GM10248 (cell line): ENCODE measurements at places on chromosomes 6 and 20.

- no peak for DNase-seq
Observed at GRCh38 chr6:113674075-113674474, 183.1 kb upstream of the MARCKS start.

DNA sequence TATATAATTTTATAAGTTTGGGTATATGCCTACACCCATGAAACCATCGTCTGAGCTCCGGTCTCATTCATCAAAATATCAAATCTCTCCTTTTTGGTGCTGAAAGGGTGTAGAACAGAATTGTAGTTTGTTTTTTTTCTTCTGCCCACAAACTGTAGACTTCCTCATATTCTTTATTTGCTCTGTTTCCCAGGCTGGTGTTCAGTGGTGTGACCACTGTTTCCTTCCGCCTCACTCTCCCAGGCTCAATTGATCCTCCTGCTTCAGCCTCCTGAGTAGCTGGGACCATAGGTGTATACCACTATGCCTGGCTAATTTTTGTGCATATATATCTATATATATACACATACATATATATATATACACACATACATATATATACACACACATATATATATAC lies 139.6 kb upstream of the HCRTR2 start:
- no peak for DNase-seq

GRCh38 chr6:25954756-25955155 lies 7.8 kb upstream of the TRIM38 start:
- no peak for DNase-seq

- DNase-seq = no peak
Observed at GRCh38 chr6:124522335-124522734, 439.9 kb upstream of the RNF217 start.

GRCh38 chr20:23225407-23226060 lies 125.1 kb upstream of the NXT1 start:
- DNase-seq = no peak

DNA sequence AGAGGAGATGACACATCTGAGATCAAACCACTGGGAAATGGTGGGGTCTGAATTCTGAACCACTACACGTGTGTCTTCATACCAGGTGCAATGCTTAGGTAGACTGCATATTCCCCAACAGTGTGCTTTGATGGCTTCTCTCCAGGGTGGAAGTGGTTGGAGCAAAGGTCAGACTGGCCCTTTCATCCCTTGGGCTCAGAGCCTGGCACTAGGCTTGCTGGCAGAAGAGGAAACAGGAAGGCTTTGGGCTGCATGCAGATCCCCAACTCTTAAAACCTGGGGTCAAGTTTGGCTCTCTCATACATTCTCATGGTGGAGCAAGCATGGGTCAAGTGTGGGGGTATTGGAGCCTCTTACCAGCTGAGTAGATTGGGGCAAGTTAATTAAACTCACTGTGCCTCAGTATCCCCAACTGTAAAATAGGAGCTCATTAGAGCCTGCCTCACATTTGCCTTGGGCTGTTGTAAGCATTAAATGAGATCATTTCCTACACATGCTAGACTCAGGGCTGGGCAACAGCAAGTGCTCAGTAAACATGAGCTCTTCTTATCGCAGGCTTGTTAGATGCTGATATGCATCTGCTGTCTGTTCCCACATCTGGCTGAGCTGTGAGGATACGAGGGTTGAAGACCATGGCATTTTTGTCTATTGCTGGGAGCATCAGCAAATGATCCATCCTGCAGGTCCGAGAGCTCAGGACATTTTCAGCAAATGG lies 51.6 kb upstream of the FAM83D start:
- DNase-seq = no peak

- no peak for DNase-seq
Observed at GRCh38 chr6:148745926-148746325, 904 bp upstream of the UST start.
